ENCODE measurements at places on chromosomes 5 and 9.

- no peak for DNase-seq
These were observed 205.5 kb downstream of the SLIT3 start for GRCh38 chr5:169095410-169095960.

- DNase-seq, result no peak
These were observed 101.6 kb upstream of the TBCA start for GRCh38 chr5:77877516-77878355.

DNA sequence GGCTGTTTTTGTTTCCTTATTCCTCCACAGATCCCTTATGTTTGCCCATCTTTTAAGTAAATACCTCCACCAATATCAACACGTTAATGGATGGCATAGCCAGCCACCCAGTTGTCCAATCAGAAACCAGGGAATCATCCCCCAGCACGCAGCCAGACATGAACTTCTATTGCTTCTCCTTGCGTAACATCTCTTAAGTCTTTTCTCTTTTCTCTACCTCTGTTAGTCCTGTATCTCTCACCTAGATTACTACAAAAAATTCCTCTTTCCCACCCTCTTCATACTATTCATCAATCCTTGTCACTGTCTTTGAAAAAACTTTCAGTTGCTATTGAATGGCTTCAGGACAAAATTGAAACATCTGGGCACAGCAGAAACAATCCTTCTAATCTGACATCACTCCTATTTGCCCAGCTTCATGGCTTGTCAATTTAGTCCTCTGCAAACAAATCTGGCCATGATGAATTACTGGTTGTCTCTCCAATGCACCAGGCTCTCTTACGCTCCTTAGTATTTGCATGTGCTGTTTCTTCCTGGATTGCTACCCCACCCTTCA, 349.3 kb downstream of the RAB3C start:
- DNase-seq, result no peak

DNA sequence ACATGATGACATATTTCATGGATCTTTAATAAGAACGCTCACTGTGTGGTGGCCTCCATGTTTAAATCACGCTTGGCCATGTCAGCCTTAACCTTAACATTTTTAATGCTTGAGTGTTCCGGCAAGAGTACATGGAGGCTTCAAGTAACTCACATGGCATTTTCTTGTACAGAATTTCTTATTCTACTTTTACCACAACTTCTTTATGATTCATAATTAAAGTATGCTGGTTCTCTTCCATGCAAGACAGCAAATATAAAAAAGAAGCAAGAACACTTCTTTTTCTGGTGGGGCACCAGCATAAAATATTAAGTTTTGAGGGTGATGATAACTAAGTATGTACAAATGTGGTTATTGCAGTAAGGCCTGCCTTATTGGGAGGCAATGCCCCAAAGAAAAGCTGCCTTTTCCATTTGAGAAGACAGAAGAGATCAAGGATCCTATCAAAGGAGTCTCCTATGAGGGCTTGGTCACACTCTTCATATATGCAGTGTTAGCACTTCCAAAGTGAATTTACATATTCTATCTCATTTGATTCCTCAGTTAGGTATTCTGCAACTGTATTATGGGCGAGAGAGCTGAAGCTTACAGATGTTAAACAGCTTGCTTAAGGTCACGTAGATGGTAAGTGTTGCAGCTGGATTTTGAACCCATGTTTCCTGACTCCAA, 382.7 kb upstream of the MEF2C start:
- DNase-seq, result no peak

DNA sequence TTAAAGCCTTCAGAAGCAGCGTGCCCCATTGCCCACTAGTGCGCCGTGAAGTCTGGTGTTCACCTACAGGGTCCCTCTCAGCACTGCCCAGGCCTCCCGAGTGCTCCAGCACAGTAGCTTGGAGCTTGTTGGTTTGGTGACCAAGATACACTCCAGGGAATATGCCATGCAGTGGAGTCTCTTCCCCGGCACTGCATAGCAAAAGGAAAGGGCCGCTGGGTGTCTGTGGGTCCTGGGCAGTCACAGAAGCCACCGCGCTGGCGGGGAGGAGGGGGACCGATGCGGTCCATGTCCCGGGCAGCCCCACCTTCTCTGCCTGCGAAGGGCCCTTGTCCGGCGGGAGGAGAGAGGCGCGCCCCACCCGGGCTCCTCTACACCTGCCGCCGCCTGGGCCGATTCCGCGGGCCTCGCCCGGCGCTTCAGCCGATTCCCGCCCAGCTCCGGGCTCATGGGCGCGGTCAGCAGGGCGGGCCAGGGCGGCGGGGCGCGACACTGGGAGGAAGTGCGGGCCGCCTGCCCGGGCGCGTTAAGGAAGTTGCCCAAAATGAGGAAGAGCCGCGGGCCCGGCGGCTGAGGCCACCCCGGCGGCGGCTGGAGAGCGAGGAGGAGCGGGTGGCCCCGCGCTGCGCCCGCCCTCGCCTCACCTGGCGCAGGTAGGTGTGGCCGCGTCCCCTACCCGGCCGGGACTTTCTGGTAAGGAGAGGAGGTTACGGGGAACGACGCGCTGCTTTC, at the start of gene SYK:
SYK (plus strand) TSS at position 579 of the 732 bp plus-strand sequence. CDS start 42,080 bp downstream, outside the sequence.
- no peak for DNase-seq

DNA sequence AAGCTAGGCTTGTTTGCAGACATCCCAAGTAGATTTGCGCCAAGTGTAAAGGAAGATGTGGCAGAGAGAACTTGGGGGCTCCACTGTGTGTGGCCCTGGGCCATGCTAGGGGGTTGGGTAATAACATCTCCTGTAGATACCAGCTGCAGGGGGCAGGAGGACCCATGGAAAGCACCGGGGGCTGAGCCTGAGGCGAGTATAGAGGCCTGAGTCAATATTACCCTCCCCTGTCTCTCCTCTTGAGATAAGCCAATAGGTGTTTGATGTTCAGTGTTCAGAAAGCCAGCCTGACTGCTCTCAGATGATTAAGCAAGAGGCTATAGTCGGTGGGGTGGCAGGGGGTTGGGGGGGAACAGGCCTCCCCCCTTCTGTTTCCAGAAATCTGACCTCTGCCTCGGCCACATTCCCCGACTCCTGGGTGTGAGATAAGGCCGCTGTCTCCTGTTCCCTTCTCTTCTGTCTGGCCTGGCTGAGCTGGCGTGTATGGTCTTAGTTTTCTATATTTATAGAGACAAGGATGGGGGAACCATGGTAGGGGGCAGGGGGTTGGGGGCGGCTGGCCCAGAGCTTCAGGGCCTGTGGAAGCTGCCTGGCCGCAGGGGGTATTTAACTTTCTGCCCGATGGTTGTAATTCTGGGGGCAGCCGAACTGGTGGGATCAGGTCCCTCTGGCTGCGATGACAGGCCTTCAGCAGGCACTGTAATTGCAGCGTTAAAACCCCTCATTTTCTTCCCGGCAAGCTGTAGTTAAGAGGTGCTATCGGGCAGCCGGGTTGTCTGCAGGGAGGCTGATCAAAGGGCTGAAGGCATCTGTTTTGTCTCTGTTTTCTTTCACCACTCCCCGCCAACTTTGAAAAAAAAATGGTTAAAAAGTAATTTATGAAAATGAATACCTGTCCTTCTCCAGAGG, 292.0 kb downstream of the NSG2 start:
- DNase-seq, result no peak

GRCh38 chr9:129979071-129979745, 63.8 kb downstream of the FNBP1 start:
- no peak for DNase-seq

DNA sequence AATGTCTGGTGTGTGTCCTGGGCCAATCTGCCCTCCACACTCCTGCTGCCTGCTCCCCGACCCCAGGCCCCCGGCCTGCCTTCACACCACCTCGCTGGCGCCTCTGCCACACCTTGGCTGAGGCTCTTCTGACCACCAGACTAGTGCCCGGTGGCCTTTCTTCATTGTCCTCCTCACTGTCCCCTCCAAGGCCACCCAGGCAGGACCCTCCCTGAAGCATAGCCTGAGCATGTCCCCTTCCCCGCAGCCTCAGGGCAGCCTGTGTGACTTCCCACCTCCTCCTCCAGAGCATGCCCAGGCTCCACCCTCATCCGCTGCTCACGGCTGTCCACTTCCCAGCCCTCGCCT, 154.6 kb downstream of the OLFM1 start:
- DNase-seq, result no peak

- DNase-seq, result no peak
These were observed 751.2 kb downstream of the BRINP1 start for GRCh38 chr9:118618084-118618483.

DNA sequence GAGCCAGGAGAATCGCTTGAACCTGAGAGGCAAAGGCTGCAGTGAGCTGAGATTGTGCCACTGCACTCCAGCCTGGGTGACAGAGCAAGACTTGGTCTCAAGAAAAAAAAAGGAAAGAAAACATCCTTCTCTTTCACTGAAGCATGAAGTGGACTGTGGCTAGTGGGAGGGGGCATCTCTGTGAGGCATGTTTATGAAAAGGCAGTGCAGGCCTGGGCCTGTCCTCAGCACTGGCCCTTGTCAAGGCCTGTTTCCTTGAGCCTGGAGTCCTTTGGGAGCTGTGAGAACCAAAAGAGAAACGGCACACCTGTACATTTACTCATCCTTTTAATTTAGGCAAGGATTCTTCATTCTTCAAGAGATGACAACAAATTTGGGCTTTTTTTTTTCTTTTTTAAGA, 18.3 kb upstream of the FUBP3 start:
- DNase-seq, result no peak

DNA sequence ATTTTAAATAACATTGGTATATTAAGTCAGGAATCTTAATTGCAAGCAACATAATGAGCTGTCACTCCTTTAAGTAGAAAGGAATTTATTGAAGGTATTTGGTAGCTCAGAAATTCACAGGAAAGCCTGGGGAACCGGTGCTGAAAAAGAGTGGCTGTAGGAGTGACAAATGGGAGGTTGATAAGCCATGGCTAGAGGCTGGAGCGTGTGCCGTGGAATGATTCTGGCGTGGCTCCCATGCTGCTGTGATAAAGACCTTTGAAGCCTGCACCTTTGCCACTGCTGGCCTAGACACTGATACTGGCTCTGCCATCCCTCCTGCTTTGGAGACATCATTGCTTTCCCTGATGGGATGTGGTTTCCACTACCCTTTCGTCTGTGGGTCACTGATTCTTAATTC, 65.7 kb upstream of the ATG10 start:
- DNase-seq, result no peak

DNA sequence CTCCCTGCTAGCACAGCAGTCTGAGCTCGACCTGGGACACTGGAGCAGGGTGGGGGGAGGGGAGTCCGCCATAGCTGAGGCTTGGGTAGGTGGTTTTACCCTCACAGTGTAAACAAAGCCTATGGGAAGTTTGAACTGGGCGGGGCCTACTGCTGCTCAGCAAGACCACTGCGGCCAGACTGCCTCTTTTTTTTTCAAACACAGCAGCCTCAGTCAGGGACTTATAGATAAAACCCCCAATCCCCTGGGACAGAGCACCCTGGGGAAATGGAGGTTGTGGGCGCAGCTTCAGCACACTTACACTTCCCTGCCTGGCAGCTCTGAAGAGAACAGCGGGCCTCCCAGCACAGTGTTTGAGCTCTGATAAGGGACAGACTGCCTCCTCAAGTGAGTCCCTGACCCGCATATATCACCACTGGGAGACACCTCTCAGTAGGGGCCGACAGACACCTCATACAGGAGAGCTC, 151.1 kb upstream of the APC start:
- DNase-seq, result no peak

DNA sequence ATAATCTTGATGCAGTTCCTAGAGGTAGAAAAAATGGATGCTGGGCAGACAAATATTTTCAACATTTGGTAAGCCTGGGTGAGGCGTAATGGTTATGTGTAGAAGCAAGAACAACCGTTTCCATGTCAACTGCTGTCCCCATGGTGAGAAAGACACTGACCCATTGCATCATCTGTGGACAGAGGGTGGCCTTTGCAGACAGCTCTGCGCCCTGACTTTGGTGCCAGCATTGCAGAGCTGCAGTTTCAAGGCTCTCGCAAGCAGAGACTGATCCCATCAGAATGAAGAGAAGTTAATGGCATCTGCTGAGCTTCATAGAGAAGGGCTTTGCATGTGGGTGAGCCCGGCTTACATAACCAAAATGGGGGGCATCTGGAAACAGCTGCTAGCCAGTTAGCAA, 179.0 kb upstream of the ADRA1B start:
- DNase-seq, result no peak

DNA sequence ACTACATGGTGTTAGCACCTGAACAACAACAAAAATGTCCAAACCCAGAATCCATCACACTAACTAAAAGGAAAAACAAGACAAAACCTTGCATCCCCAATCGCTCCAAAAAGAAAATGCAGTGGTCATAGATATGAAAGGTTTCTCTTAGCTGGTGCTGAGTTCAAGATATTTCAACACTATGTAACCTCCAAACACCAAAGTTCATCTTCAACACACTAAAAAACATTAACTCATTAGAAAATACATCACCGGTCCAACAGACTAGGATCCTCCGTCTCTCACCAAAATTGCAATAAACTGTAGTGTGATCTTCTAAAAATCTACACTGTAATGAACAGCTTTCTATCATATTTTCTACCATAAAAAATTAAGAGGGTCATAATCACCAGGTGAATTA, 60.8 kb downstream of the ECPAS start:
- no peak for DNase-seq

GRCh38 chr5:129930221-129930620, 26.0 kb downstream of the CHSY3 start:
- no peak for DNase-seq

- no peak for DNase-seq
These were observed 5.3 kb downstream of the PRELID2 start for GRCh38 chr5:145829708-145830361.

- DNase-seq, result no peak
These were observed 33.3 kb downstream of the MTRR start for GRCh38 chr5:7902201-7902600.

DNA sequence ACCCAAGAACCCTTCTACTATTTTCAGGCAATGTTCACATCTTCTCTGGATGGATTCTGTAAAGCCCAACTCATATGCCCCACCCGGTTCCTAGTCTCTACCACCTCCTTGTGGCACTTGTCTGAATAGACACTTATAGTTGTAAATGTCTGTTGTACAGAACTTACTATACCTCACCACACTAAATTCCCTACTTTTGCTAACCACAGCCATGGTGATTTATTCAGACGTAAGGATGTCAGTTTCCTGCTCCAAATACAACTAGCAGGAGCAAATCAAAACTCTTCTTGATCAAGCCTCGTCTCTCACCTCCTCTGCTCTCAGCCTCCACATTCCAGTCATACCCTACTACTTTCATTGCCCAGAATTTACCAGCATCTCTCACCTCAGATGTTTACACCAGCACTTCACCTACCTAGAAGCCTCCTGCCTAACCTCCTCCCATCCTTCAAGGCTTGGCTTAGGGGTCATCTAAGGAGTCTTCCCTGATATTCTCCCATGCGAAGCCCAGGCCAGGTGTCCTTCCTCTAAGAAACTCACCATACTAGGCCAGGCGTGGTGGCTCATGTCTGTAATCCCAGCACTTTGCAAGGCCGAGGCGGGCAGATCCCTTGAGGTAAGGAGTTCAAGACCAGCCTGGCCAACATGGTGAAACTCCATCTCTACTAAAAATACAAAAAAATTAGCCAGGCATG, 75.5 kb downstream of the MAPKAP1 start:
- DNase-seq, result peak; percentile 47

GRCh38 chr5:67160985-67161384, 35.6 kb downstream of the CD180 start:
- no peak for DNase-seq
